ENCODE measurements at places on chromosomes 16 and 17.

- no peak for DNase-seq
These were observed 934.8 kb upstream of the EEF2KMT start for GRCh38 chr16:6032438-6032837.

DNA sequence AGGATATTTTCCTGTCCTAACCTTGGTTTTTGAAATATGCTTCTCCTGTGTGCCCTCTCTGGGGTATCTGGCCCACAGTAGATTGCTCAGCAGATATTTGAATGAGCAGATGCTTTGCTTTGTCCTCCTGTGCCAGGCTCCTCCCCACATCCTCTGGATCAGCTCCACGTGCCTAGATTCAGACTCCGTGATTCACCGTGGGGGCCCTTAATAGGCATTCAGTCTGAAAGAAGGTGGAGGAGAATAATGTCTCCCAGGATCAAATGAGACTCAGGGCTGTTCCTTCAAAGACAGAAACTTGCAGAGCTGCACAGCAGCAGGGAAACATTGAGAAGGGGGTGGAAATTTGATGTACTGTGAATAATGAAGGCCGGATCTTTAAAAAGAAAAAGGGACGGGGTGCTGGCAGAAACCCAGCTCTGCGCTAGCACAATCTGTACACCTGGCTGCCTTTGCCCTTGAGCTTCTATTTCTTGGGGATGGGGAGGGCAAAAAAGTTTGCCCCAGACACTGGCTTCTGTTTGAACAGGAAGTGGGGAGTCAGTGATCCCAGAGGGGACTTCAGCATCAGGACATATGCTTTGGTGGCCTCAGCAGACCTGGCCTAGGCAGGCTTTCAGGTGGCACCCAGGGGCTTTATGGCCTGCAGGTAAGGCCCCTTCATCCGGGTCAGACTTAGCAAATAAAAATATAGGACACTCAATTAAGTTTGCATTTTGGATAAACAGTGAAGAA is 15.9 kb upstream of the SLC12A3 start:
- DNase-seq = no peak

DNA sequence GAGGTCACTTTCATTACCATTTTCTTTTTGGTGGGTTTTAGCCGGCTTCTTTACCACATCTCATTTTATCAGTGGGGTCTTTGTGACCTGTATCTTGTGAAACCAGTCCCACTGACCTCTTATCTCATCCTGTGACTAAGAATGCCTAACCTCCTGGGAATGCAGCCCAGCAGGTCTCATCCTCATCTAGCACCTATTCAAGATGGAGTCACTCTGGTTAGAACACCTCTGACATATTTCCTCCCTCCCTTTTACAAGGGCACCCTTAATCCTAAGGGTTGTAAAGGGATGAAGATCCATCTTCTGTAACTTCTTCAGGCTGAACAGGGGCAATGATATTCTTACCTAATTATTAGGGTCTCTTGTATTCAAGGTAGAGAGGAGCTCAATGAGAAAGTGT is 107.9 kb upstream of the HAS3 start:
- no peak for DNase-seq

GRCh38 chr16:17512636-17513220 is 42.0 kb upstream of the XYLT1 start:
- no peak for DNase-seq

- no peak for DNase-seq
These were observed 824.7 kb downstream of the KCNJ18 start for GRCh38 chr17:22516861-22517636.

- no peak for DNase-seq
These were observed 96.5 kb downstream of the ABCC1 start for GRCh38 chr16:16045879-16046278.

DNA sequence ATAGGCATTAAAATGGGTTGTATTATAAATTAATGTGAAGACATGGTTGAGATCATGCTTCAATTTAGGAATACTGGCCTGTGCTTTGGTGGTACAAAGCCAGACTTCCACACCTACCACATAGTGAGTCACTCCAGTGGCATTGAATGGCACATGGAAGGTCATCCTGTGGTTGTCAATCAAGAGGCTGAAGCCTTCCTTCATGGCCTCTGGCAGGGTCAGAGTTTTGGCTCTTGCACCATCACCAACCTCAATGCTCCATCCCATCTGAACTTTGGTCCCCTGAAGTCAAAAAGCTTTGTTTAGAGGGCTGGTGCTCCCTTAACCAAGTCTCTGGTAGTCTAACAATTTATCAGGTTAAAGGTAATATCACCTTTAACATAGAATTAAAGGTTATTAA is 6.1 kb downstream of the ZP2 start:
- no peak for DNase-seq

GRCh38 chr17:75093548-75094158 is 5.9 kb downstream of the SLC16A5 start:
- DNase-seq = no peak

GRCh38 chr17:77686903-77687302 is 271.6 kb upstream of the TNRC6C start:
- no peak for DNase-seq

DNA sequence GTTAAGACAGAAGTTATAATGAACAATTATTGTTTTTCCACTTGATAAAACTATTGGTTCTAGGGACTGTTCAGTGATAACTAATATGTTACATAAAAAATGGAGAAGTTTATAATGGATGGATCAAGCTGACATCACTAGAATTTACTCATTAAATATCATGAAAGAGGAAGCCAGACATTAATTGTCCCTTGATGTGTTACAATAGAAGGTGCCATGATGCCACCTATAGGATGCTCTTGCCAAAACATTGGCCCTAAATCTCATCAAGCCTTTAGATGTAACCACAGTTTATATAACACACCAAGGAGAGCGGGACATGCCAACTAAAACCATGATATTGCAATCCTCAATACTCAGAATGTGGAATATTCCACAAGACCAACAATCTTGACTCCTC is 147.9 kb upstream of the MON1B start:
- DNase-seq = no peak

GRCh38 chr17:35795007-35795870 is at the start of gene MMP28:
Gene MMP28 (minus strand): TSS chr17:35795641. CDS start chr17:35795377, 264 bp downstream.
- DNase-seq = peak; percentile 41

GRCh38 chr17:5619088-5619740 is 34.9 kb upstream of the NLRP1 start:
- no peak for DNase-seq

DNA sequence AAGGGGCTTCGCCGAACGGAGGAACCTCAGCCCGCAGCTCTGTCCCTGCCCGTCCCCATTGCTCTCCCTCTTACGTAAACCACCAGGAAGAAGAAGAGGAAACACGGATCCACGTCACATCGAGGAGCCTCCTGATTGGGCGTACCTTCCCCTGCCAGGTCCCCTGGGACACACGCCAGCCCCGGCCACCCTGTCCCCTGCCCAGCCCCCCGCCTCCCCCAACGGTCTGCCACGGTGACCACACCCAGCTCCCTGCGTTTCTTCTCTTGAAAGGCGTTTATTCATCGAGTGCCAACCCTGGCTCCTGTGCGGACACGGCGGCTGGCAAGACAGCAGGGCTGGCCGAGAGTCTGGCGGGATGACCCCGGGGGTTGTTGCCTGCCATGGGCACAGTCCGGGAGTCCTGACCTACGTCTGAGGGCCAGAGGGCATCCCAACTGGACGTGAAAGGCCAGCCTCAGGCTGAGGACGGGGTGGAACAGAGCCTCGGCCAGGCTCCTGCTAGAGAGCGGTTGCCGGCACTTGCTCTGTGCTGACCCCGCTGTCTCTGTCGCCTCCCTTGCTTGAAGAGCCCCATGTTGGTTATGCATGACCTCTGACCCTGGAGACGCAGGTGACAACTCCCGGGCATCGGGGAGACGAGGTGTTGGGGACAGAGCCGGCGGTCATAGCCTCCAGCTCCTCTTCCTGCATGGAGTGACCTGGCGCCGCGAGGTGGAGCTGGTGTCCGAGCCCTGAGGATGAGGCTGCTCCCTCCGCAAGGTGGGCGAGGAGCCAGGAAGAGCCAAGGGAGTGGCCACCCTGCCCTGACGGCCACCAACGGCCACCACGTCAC is 40.5 kb upstream of the ACSF3 start:
- DNase-seq = no peak

DNA sequence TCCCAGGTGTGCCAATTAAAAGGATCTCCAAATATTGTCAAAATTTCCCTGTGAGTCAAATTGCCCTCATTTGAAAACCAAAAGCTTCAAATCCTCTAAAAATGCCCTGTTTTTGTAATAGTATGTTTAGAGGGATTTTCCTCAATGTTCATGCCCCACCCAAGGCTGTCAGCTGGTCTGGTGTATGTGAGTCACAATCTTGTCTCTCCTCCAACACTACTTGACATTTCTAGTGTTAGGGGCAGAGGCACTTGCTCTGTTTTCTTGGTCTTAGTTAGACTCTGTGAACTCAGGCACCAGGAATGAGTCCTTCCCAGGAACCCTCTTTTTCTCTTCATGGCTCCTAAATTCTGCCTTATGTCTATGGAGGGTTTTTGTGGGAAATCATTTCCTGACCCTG is 634.8 kb downstream of the KCNJ2 start:
- no peak for DNase-seq

DNA sequence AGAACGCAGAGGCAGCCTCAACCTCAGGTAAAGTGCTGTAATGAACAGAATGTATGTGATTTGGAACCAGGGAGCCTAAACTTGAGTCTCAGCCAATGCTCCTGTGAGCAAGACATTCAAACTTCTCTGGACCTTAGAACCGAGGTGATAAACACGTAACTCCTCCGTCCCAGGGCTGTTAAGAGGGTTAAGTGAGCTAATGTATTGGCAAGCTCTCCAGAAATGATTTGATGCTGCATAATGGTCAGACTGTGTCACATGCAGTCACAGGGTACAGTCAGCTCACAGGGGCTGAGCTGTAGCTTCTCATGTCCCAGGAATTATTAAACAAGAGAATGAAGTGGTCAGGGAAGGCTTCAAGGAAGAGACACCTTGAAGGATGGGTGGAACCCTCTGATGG is 10.0 kb upstream of the SLC4A1 start:
- no peak for DNase-seq

DNA sequence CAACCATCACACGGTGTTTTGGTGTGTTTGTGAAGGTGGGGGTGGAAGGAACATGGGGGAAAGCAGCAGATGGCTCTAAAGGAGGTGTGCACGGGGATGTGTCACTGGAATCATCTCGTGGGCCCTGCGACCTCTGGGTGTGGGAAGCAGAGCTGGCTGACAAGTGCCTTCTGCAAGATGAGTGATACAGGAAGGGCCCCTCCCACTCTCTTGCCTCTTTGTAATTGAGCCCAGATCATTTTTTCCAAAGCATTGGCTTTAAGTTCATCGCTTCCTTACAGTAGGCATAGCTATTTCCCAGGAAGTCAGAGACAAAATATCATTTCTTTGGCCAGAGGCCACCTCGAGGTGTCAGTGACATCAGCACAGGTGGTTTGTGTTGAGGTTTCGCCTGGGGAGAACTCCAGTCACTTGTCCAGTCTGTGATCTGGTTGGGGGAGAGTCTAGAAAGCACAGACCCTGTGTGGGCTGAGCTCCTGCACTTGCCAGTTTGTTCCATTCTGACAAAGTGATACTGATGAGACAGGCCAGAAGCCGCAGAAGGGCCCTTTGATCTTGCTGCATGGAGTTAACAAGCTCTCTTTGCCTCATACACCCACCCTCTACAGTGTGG is 20.6 kb upstream of the SNTB2 start:
- DNase-seq = peak; percentile 7

DNA sequence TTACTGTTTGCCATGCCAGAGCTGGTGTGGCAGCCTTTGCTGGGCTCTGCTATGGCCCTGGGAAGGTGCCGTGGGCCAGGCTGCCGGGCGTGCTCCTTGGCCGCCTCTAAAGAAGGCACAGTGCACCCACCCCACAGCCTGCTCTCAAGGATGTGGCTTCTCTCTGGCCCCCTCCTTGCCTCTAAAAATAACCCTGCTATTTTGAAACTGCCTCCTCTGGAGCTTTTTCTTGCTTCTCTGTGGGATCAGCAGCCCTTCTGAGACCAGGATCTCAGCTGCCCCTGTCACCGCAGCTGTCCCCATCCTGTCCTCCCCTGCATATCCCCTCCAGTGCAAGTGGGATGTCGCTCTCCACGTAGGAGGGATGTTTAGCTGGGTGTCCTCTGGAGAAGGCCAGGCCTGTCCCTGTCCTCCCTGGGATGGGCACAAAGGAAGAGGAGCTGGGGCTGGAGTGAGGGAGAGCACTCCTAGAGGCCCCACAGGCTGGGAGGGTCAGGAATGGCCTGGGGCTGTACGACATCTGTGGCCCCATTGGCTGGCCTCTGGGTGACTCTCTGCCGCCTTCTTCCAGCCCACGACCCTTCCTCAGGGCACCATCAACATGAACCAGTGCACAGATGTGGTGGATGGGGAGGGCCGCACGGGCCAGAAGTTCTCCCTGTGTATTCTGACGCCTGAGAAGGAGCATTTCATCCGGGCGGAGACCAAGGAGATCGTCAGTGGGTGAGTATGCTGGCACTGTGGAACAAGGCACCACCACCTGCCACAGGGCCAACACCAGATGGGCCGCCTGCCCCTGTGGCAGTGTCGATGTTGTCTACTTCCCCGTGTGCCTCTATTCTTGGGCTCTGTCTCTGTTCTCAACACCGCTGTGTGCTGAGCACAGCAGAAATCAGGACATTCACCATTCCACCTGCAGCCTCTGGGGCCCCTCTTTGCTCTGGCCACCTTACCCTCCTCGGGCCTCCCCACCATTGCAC is 79.7 kb downstream of the PLD6 start:
- no peak for DNase-seq

- DNase-seq = no peak
These were observed 10.2 kb downstream of the FLII start for GRCh38 chr17:18248300-18248731.

GRCh38 chr17:77770331-77771105 is 188.0 kb upstream of the TNRC6C start:
- DNase-seq = no peak

- DNase-seq = no peak
These were observed at the start of gene HS3ST4 for GRCh38 chr16:25691519-25692091. Gene HS3ST4 (plus strand): TSS chr16:25691959.

DNA sequence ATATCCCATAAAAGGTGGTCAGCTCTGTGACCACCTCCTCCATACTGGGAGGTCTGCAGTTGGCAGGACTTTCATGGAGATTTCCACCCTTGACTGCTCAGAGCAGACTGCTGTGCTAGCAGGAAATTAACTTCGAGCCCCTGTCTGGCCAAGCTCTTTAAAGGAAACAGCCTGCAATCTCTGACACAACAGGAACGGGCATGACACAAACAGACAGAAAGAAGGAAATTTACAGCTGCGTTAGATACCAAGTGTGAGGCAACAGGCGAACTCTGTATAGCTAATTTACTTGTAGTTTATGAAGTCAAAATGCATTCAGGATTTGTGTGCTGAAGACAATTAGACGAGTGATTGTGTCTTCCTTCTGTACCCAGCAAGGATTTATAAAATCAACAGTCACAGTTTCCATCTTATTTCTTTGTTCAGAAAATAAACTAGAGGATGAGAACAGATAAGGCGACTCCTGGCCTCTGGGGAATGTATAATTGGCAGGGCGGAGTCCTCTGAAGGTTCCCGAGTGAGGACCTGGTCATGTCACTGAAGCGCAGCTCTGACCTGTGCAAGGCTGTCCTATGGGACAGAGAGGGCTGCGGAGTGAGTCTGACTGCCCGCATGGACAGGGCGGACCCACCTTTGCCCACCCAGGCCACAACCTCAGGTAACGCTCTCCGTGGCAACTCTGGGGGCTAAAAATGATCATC is 16.1 kb downstream of the WIPI1 start:
- no peak for DNase-seq

GRCh38 chr16:67265834-67266233 is 13.5 kb upstream of the PLEKHG4 start:
- no peak for DNase-seq

GRCh38 chr17:68587026-68587425 is 14.1 kb downstream of the FAM20A start:
- no peak for DNase-seq
